Caco-2 (cell line): ENCODE measurements at places on chromosomes 12 and 14.
A peak's percentile ranks its signal among the peaks of the same experiment; 100 is the strongest.

DNA sequence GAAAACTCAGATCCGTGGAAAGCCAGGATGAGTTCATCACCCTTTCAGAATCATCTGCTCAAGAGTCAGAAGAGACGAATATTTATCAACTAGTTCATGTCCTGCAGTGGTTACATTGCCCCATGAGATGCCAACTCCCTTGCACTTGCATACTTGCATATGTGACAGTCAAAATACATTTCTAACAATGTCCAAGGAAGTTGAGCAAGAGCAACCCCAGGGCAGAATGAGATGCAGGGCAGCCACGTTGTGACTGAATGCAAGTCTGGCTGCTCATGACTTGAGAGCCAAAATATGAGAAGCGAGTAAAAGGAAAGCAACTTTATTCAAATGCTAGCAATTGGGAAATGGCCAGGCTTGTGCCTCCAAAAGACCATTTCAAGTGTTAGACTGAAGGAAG, 23.6 kb upstream of the UTP20 start:
- no peak for DNase-seq

- DNase-seq: peak; percentile 80
Measured at GRCh38 chr12:101939856-101940265, 62.5 kb downstream of the DRAM1 start.

DNA sequence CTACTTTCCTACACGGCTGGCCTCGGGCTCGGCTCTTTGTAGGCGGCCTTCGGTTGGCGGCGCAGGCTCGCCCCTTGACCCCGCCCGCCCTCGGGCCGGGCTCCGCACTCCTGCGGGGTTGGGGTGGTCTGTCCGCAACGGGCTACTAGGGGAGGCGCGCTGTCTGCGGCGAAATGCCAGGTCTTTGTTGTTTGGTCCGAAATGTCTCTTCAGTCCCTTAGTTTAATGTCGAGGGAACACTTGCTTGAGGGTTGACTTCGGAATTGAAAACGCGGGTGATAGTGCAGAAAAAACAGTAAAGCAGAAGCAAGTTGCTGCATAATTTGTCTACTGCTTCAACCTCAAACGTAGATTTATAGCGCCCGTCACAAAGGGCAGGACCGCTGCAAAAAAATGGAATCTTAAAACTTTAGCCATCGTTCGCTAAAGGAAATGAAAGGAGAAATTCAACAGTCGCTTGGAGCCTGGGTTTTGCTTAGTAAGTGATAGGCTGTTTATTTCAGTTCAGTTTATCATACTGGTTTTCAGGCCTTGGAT, 390 bp downstream of the JKAMP start:
- DNase-seq: no peak

- DNase-seq: no peak
Measured at GRCh38 chr12:117284140-117284539, 77.3 kb downstream of the NOS1 start.
